Right forelimb (tissue), 1 donor: ENCODE measurements at places on chromosomes 5 and 9.

DNA sequence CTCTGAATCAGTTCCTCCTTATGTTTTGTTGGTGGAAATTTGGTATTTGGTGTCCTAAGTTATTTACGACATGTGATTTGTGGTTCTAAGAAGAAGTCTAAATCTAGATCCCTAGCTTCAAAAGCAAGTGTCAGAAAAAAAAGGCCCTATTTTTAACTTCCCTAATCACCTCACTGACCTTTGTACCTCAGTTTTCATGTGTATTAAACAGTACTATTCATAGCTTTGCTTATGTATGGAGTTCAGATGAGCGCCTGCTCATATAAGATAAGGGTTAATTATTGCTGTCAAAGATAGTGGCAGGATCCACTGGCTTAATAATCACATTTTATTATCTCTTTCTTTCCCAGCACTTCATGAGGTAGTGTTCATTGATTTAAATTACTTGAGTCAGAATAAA, 318.2 kb downstream of the PARP8 start:
- DNase-seq: no peak

DNA sequence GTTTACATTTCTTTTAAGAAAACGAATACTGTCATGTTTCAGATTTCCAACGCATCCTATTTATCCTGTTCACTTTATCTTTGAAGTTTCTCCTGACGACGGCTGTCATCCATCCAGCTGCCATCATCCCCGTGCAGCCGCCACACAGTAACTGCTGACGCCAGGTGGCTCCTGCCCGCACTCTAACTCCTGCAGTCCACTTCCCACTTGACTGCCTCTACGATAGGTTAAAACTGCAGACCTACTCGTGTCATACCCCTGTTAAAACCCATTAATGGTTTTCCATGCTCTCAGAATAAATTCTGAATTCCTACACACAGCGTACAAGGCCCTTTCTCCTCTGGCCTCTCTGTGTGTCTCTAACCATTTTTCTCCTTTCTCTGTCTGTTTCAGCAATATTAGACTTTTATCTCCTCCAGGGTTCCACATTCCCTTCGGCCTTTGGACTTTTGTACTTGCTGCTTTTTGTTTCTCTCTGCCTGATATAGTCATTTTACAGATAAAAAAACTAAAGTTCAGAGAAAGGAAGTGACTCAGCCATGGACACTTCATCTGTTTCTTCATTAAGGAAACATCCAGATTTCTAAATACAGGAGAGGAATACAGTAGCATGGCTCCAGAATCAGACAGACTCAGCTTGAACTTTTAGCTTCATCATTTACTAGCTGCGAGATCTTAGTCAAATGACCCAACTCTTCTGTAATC, 84.9 kb downstream of the ADAMTS12 start:
- DNase-seq: no peak

DNA sequence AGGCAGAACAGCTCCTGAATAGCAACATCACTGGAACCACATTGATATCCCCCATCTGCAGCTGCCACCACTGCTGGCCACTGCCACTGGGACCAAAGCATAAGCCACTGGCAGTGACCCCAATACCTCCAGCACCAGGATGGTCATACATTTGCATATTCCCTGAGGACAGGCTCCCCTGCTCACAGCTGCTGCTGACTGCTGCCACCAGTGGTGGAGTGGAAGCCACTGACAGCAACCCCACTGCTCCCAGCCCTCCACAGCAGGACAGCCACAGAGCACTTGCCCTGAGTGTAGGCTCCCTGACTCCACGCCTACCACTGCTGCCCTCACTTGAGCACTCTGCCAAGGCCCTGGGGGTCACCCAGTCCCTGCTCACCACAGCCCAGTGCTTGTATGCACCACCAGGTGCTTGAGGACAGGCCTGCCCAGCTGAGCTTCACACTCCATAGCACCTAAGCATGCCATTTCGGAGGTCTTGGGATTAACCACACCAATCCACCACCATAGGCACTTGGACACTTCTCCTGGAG, 327.4 kb upstream of the RPS23 start:
- DNase-seq: no peak

DNA sequence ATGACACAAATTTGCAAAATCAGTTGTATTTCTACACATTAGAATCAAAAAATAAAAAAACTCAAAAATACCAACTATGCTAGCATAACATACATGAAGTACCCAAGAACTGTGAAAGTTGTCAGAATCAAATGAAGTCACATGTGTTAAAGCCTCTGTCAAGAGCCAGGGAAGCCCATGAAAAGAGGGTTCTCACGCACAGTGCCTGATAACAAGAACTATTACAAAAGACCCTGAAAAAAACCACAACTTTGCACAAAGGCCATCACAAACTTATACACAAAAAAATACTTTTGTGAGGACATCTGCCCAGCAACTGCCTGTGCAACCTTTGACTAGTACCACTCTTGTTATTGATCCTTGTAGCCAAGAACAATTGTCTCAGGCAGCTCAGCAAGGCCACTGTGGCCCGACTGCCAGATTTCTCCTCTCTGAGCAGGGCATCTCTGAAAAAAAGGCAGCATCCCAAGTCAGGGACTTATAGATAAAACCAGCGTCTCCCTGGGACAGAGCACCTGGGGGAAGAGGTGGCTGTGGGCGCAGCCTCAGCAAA, 28.9 kb upstream of the HNRNPA0 start:
- DNase-seq: no peak

DNA sequence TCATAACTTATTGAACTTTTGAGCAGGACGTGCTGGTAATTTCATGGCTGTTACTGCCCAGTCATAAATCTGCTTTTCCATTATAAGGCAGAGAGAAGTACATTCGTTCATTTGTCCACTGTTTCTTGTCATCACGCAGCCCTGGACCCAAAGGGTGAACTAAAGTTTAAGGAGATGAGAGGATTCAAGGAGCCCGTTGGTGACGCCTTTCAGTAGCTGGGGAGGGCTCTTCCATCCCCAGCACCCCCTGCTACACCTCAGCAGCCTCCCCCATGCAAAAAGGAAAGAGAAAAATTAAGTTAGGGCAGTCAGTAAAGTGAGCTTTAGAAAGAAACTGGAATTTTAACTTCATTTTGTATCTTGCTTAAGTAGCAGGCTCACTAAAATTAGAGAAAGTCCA, 2.9 kb downstream of the FOXE1 start:
- no peak for DNase-seq

DNA sequence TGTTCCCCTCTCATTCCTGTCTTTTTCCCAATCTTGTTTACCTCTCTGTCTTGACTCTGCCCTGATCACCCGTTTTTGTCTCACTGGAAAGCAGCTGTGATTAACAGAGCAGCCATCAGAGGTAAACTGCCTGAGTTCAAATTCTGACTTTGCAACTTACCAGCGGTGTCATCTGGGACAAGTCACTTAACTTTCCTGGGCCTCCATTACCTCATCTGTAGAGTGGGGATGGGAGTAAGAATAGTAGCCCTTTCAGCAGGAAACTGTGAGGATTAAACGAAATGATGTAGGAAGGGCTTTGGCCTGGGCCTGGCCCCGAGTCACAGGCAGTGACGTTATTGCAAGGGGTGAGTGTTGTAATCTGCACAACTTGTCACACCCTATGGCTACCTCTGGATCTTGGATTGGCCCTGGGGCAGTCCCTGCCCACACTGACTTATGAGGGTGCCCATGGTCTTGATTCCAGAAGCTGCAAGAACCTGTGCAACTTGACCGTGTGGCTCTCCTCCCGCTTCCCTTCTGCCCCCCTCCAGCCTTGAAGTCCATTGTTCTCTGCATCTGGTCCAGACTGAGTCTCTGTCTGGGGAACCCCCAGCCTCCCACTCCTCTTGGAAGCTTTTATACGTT, 657 bp upstream of the PCDH12 start:
- DNase-seq: no peak

DNA sequence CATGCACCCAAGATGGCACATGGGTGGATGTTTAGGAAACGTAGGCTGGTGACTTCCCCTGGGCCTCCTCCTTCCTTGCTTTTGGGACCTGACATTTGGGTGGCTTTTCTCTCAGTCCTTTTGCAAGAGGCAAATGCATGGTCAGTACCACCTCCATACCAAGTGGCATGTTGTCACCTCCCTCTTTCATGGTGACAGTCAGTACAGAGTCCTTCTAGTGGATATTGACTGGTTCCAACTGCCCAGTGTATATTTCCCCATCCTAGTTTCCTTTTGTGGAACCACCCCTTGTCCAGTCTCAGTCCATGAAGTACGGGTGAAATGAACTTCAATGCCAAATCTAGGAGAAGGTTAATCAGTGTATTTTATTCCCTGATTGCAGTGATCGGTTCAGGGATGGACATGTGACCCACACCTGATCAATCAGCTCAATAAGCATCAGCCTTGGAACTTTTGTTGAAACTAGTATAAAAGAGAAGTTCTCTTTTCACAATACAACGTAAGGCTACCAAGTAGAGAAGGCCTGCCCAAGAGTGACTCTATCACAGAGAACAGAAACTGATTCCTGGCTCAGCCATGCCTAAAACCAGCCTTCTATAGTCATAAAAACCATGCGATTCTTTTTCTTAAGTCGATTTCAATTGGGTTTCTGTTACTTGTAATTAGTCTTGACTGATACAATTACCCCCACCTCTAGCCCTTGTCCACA, 143.4 kb upstream of the KLF9 start:
- DNase-seq: no peak

DNA sequence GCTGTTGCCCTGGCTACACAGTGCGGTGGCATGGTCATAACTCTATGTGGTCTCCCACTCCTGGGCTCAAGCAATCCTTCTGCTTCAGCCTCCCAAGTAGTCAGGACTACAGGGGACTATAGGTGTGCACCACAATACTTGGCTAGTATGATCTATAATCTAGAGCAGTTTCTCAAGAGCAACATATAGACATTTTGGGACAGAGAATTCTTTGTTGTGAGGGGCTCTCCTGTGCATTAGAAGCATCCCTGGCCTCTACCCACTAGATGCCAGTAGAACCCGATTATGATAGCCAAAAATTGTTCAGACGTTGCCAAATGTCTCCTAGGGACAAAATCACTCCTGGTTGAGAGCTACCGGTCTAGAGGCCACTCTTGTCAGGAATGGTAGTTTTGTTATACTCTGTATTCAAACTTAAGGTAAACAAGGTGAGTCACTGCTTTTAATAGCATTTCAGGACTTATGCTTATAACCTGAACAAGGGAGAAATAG, 7.2 kb downstream of the ANKHD1 start:
- DNase-seq: no peak

GRCh38 chr9:117180896-117181445, 233.9 kb downstream of the ASTN2 start:
- no peak for DNase-seq

GRCh38 chr5:56402266-56403220, 169.4 kb upstream of the ANKRD55 start:
- no peak for DNase-seq

DNA sequence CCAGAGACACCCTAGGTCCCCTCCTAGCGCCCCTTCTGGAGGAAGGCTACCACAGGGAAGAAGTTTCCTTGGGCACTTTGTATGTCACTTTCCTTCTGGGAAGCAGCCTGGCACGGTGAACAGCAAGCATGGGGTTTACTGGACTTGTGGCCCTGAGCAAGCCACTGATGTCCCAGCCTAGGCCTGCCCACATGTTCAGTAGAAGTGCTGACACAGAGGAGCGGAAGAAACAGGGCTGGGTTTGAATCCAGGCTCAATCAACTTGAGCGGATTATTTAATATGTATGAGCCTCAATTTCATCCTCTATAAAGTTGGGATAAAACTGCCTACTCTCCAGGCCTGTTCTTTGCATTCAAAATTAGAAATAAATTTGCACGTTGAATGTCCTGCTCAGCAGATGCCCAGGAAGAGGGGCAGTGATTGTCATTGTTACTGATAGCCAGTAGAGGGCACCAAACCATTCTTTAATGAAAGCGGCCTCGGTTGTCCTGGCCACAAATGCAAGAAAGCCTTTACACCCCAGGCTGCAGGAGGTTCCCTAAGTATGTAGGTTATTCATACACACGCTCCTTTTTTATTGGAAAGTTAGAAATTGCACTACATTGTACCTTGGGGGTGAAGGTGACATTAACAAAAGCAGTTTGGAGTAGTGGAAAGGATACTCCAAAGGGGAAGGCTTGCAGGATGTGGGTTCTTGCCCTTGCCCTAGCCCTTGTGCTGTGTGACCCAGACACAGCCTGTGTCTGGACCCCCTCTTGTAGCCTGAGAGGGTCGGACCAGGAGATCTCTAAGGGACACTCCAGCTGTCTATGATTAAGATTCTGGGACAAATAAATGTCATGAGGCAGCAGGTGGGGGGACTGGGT, 13.4 kb upstream of the XPA start:
- DNase-seq: peak; percentile 51

DNA sequence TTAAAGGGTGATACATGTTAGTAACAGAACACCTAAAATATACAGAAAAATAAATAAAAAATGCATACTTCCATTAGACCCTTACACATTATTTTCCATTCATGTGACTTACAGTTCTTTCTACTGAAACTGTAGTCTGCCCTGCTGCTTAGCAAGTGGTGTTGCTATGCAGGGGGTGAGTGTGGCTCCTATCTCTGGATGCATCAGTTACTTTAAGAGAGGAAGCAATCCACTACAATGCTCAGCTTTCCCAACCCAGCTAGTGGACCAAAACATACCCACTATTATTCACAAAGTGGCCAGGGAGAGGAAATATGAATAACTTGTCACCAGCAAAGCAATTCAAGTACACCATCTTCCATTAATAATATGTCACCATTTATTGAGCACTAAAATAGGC, 121.8 kb downstream of the DOCK2 start:
- no peak for DNase-seq

GRCh38 chr5:97242341-97242740, 59.3 kb upstream of the RIOK2 start:
- DNase-seq: no peak

DNA sequence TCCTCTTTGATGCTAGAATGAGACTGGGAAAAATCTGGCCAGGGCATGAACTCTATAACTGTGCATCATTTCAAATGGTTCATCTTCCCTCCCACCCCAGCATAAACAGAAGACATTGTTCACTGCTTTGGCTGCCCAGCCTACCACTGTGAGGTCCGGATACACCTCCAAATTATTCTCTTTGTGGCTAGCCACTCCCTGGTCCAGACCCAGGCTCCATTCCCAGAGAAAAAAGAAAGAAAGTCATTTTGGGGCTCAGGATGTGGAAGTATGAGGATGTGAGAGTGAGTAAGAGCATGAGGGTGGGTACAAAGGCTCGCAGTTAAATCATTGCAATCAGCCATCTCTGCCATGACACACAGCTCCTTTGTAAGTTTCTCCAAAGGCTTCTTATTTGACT, 559.2 kb downstream of the PSAT1 start:
- no peak for DNase-seq
